ENCODE measurements at places on chromosomes 13 and 19.

GRCh38 chr19:13804830-13805683 lies 9.8 kb downstream of the ZSWIM4 start:
- no peak for DNase-seq

DNA sequence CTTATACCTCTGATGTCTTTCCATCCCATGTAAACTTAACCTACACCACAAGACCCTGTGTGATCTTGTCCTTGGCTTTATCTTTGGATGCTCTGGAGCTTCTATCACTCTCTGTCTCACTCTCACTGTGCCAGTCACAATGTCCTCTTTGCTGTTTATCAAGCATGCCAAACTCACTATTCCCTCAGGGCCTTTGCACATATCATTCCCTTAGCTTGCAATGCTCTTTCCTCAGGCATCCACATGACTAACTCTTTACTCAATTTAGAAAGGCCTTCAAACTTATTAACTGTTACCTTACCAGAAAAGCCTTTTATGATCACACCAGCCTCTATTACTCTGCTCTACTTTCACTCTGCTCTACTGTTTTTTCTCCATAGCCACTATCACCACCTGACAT lies 354.1 kb downstream of the RFC3 start:
- DNase-seq: no peak

- DNase-seq: no peak
Measured at GRCh38 chr13:110809871-110810486, 96.5 kb downstream of the ING1 start.

DNA sequence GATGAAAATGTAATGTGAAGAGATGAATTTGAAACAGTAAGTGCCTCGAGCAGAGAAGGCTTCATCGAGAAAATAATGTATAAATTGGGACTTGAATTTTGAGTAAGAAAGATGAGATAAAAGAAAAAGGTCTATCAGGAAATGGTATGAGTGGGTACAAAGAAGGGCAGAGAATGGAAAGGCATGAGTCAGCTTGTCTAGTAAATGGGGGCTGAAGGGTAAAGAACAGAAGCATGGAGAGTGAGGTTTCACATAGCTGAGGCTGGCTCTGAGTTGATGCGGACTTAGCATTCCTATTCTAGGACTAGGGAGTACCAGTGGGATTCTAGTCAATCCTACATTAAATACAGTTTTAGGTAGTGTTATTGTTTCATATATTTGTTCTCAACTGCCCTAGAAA lies 85.8 kb downstream of the ZC3H13 start:
- DNase-seq: no peak

DNA sequence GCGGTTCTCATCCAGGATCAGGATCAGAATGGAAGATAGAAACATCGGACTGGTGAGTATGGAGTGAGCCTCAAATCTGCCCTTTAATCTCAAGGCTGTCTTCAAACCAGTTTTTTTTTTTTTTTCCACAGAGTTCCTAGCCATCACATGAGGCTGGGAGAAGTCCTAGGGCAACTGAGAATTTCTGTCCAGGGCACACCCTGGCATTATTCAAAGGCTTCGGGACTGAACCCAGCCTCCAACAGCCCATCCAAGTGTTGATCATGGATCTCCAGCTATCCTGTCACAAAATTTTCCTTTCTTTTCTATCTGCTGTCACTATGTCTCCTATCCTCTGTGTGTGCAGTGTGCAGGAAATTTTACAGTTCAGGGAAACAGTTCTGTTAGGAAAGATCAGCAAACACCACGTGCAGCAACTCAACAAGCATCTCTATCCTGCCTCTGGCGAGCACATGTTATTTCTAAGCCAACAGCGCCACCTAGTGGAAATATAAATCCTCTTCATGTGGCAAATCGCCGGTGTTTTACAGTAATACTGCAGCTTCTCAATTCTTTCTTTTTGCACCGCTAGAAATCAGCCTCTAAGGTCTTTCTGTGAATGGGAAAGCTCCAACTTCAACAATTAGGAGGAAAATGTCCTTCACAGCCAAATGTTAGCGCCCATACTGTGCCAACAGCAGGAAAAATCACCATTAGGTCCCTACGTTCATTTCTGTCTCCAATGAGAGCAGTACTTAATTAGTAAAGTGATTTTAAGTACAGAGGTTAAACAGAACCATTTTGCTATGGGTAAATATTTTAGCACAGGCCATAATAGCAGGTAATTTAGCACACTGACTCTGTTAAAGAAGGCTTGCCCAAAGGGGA lies 21.4 kb upstream of the ZNF181 start:
- no peak for DNase-seq

- DNase-seq: no peak
Measured at GRCh38 chr13:36914648-36915047, 5.4 kb downstream of the SMAD9 start.

- DNase-seq: peak; percentile 87
Measured at GRCh38 chr19:11197291-11198174, at the start of gene KANK2. TSS of gene KANK2 (minus strand) at chr19:11197545. CDS start at chr19:11194511, 3,034 bp downstream.

- DNase-seq: no peak
Measured at GRCh38 chr13:43725460-43725859, 61.3 kb downstream of the ENOX1 start.

DNA sequence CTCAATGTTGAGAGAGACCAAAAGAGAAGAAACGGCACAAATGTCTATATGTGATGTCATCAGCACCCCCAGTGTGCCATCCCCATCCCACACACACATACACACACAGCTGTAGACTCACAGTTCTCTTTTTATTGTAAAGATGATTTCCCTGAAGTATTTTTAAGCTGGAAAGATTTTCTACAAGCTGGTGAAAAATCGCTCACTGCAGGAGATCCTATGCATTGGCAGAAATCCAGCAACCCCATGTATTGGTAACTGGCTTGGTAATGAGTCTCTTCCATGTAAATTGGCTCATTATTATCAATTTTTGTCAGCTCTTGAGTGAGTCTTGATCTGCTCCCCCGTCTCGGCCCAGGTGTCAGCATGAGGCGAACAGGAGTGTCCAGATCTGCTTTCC lies 107.1 kb upstream of the UQCRFS1 start:
- DNase-seq: no peak

DNA sequence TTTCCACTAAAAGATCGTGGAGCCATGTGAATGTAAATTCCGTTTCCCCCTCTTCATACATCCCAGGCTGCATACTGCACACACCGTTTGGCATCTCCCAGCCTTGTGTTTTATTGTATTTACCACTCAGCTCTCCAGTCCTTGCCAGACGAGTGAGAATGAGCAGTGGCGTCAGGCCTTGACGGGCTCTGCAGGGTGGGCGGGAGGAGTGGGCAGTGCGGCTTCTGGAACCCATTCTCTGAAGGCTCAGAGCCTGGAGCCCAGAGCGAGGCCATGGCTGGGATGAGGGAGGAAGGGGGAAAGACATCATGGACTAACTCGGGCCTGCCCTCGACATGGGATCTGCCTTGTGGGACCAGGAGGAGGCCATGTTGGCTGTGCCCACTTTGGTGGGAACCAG lies 25.1 kb downstream of the BICRA start:
- DNase-seq: no peak
